ENCODE measurements at places on chromosomes 4 and X. TPM values are rescaled to one million over a fixed set of nuclear protein-coding genes. Genes with fewer than 3 reads are reported as not detected.

Gene SATL1
- 2.9 TPM for total RNA-seq

Gene VCX2
- not detected for total RNA-seq

Gene SNCA
- total RNA-seq, result 137 TPM

Gene CENPVL3
- 0.90 TPM for total RNA-seq

Gene CRLF2
- total RNA-seq, result not detected

Gene DDX53
- total RNA-seq, result not detected

Gene SSX3
- not detected for total RNA-seq

Gene HTN3
- total RNA-seq, result not detected

Gene TLR10
- 1.7 TPM for total RNA-seq

Gene MAPK10
- total RNA-seq, result 614 TPM

Gene FANCB
- 9.9 TPM for total RNA-seq

Gene PCYT1B
- total RNA-seq, result 31.5 TPM

Gene WDR44
- total RNA-seq, result 25.8 TPM

Gene AVPR2
- total RNA-seq, result not detected

DNA sequence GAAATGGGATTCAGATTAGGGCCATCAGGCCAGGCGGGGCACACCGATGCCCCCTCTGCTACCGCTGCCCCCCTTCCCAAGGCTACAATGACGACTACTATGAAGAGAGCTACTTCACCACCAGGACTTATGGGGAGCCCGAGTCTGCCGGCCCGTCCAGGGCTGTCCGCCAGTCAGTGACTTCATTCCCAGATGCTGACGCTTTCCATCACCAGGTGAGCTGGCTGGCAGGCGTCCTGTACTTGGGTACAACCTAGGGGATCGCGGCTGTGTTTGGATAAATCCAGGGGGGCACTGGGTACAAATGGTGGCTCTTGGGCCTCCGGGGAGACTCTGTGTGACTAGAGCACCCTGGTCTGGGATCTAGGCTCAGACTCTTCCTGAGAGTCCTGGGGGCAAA lies 1.1 kb downstream of the EMD start:
- DNase-seq, result no peak

- no peak for DNase-seq
Measured at GRCh38 chr4:149328161-149328560, 487.5 kb downstream of the IQCM start.

DNA sequence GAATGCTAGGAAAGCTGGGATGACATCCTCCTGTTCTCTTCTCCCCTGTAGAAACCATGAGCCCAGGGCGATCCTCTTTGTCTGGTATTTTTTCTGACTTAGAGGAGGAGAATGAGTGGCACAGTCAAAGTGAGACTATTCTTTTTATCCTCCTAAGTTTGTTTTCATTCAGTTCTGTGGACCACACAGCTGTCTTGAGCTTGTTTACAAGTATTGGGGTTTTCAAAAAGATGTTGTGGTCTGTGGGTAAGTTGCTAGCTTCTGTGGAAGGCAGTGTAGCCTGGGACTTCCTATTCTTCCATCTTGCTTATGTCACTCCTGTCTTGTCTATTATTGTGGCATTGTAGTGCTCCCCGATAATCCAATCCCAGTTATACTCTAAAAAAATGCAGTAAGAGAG lies 223.0 kb downstream of the PAPSS1 start:
- no peak for DNase-seq

GRCh38 chr4:186104890-186105646 lies 564 bp downstream of the FAM149A start:
- no peak for DNase-seq

- no peak for DNase-seq
Measured at GRCh38 chr4:156201050-156201449, 247.4 kb upstream of the CTSO start.

- DNase-seq, result no peak
Measured at GRCh38 chrX:40061871-40062524, 35.8 kb downstream of the BCOR start.

DNA sequence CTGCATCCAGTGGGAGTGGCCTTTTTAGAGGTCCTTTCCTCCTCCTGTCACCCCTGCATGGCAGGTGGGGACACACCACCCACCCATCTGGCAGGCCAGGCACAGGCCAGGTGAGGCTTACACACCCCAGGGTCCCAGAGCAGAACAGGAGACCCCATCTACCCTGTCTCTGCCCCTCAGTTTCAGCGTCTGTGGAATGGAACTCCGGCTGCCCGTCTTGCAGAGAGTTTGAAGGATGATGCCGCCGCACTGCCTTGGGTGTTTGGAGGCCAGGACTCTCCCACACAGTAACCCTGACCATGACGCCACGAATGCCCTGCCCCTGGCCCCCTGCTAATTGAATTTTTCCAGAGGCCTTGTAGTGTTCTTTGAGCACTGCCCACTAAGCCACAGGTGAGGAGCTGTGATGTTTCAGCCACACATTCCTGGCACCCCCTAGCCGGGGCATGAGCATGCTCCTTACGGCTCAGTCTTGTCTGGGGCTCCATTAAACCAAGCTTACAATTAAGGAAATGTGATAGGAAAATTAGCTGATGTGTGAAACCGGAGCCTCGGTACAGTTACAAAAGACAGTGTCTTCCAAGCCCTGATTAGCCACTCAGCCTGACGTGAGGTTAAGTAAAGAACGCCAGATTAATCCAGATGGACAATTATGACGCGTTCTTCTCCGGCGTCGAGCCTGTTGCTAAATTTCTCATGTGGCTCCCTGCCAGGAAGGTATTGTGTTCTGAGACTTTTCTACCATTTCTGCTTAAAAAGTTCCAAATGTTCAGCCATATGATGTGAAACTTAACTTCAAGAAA lies 39.3 kb downstream of the HMX1 start:
- no peak for DNase-seq

DNA sequence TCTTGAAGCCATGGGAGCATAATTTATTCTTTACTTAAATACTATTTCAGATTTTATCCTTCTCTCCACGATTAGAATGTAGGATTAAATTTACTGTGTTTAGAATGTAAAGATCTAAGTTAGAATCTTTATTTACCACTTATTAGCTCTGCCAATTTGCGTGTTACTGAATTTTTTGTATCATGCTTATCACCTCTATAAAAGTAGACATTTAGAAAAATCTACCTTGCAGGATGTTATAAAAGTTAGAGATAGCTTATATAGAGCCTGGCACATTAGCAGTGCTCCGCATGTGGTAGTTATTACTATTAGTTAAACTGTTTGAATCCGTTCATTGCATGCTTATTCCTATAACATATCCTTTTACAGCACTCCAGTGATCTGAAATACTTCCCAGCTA lies 97.9 kb downstream of the BANK1 start:
- DNase-seq, result no peak

DNA sequence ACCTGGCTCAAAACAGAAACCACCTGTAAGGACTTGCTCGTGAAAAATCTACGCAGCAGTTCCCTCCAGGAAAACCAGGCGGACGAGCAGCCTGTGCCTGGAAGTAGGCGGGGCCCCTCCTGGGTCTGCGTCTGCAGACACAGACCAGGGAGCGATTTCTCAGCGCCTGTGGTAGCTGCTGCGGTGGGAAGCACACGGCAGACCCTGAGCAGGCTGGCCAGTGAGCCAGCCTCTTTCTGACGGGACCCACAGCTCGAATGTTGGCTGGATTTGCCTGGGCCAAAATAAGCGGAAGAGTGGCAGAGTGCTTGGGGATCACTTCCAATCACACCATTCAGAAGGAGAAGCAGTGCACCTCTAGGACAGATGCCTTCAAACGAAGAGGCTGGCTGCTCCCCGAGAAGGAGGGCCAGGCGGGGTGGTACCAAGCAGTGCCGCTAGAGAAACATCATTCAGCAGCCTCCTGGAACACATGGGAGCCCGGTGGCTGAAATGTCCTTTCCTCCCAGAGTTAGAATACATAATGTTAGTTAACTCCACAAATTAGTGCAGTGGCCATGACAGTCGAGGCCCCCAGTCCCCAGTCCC lies 85.9 kb downstream of the GATB start:
- peak; percentile 80 for DNase-seq

DNA sequence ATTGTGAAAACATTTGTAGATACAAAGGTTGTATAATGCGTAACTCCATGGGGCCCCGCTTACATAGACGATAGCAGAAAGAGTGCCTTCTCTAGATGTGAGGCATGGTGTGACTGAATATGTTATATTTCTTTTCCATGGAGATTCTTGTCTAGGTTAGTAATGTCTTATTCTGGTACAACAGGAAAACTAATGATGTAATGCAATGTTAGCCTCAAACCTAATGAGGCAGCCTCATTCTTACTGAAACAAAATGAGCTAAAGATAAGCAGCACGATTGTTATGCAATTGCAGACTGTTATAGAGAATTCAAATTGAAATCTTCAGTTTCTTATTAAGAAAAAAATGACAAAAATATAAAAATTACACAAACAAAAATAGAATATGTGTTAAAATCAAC lies 171.1 kb upstream of the ANKRD50 start:
- DNase-seq, result no peak

DNA sequence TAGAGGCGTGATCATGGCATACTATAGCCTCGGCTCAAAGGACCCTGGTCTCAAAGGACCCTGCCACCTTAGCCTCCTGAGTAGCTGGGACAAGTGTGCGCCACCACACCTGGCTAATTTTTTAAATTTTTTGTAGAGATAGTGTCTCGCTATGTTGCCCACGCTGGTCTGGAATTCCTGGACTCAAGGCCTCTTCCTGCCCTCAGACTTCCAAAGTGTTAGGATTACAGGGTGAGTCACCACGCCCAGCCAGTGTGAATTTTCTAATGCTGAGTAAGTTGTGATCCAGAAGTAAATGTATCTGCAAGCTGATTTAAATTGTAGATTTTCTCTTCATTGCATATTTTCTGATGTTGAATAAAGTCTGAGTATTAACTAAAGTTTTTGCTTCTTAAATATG lies 2.6 kb upstream of the ZNF674 start:
- no peak for DNase-seq

- DNase-seq, result no peak
Measured at GRCh38 chr4:107187091-107187490, 151.0 kb upstream of the DKK2 start.

- DNase-seq, result no peak
Measured at GRCh38 chrX:49147936-49148335, 14.6 kb upstream of the MAGIX start.

GRCh38 chrX:118980761-118981160 lies 6.3 kb downstream of the LONRF3 start:
- DNase-seq, result no peak

GRCh38 chr4:123450393-123450792 lies 53.8 kb downstream of the SPRY1 start:
- DNase-seq, result no peak

DNA sequence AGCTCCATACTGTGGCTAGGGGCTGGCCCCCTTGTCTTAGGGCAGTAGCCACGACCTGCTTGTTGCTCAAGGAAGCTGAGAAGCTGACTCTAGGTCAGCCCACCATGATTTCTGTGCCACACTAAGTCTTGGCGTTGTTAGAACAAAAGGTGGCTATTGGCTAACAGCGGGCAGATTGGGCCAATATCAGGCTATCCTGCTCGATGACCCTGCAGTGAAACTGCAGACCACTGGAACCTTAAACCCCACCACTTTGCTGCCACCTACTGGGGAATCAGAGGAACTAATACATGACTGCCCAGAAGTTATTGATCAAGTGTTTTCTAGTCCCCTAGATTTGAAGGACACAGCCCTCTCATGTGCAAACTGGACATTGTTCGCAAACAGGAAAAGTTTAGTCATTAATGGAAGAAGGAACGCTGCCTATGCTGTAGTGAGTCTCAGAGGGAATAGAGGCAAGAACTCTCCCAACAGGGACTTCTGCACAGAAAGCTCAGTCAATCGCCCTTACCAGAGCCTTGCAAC lies 17.0 kb upstream of the PAPSS1 start:
- no peak for DNase-seq

- no peak for DNase-seq
Measured at GRCh38 chrX:155962906-155963305, 34.6 kb upstream of the IL9R start.

DNA sequence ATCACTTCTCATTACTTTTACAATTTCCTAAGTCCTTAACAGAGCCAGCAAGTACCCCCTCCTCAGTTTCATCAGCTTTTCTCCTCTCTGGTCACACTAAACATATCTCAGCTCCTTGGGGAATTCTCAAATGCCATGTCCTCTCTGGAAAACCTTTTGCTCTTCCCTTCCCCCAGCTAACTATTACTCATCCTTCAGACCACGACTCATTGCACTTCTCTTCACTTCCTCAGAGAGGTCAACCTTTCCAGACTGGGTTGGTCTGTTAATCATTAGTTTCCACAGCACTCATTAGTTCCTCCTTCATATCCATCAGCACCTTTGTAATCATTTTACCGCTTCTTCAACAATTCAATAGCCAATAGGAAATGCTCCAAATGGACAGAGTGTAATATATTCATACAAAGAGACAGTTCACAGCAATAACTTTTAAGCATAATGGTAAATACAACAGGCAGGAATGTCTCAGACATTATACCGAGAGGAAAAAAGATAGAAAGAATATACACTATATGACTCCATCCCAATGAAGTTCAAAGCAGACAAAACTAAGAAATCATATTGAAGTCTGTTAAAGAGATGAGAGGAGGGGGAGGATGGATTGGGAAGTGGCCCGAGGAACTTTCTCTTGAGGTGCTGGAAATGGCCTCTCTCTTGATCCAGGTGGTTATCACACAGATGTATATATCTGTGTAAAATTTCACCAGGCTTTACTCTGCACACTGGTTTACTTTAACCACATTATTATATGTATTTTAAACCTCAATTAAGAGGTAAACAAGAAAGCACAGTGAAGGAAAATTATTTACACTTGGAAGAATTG lies 39.6 kb downstream of the DDX60L start:
- no peak for DNase-seq

- no peak for DNase-seq
Measured at GRCh38 chr4:14035076-14035475, 407.6 kb upstream of the BOD1L1 start.

- no peak for DNase-seq
Measured at GRCh38 chr4:43251841-43252240, 359.3 kb downstream of the GRXCR1 start.

Data from dorsolateral prefrontal cortex (tissue), 122 donors.